Adrenal gland (tissue), 19 donors: ENCODE measurements at places on chromosomes 13 and 19. TPM values are rescaled to one million over a fixed set of nuclear protein-coding genes. Genes with fewer than 3 reads are reported as not detected.
A peak's percentile ranks its signal among the peaks of the same experiment; 100 is the strongest.

DNA sequence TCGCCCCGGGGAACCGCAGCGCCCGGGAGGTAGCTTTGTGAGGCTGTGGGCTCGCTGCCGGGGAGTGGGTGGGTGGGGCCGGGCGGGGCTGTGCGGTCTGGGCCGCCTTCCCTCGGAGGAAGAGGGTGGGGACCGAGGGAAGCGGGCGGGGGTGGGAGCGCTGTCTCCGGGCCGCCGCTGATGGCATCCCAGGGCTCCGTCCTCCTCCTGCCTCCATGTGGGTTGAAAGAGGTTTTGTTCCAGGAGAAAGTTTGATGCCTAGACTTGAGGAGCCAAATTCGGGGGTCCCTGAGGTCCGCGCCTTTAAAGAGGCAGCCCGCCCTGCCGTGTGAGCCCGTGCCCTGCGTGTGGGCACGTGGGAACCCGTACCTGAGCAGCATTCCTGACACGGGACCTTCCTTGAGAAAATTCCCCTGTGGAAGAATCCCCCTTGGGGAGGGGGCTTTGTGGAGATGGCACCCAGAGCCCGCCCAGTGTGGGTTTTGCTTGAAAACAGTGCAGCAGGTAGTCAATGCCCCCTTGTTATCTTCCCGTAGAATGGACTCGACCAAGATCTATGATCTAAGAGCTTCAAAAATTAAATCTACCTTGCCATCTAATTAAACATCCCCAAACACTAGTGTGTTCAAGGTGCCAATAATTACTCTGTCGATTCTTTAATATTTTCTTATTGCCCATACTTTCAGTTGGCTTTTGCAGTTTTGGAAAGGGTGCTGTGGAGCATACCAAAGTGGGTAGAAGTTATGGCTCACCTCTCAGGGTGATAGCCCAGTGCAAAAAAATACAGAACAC, 107.8 kb downstream of the RXFP2 start:
- DNase-seq = no peak

DNA sequence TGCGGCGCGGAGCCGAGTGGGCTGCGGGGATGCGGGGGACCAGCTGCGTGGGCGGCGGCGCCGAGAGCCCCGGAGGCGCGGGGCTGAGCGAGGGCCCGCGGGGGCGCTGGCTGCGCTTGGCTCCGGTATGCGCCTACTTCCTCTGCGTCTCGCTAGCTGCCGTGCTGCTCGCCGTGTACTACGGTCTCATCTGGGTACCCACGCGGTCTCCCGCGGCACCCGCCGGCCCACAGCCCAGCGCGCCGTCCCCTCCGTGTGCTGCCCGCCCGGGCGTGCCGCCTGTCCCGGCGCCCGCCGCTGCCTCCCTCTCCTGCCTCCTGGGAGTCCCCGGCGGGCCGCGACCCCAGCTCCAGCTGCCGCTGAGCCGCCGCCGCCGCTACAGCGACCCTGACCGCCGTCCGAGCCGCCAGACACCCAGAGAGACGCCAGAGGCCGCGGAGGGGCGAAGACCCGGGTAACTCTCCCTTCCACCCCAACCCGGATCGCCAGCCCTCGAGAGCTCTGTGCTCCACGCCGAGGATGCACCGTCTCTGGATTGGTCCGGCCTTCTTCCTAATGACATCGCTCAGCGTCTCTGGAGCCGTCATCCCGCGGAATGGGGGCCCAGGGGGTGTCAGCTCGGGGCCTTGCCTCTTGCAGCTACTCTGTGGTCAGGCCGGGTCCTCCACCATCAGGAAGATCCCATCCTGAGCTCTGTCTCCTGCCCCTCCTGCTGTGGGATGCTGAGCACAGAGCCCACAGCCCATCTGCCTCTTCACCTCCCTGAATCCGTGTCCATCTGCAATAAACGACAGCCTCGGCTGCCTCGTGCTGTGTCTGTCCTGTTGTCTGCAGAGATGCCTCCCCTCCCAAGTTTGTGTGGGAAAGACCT, 441 bp downstream of the INAFM1 start:
- peak; percentile 63 for DNase-seq

The CCDC8 gene
- 6.3 TPM for polyA plus RNA-seq

The ABCC4 gene
- polyA plus RNA-seq = 0.57 TPM

The MAB21L1 gene
- 0.57 TPM for polyA plus RNA-seq

DNA sequence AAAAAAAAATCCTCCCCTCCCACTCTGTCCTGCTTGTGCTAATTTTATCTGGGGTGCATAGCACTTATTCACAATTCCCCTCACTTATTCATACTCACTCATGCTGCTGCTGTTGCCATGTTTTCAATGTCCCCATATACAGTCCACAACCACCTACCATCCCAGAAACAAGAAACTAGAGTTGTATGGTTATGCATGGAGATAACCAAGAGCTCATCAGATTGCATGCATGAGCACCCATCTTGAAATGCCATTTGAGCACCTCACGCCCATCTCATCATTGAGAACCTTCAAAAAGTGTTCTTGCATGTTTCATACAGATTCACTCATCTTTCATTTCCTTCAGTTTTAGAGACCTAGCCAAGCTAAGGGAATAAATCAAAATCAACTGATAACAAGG, 15.1 kb upstream of the N4BP2L2 start:
- DNase-seq = no peak

DNA sequence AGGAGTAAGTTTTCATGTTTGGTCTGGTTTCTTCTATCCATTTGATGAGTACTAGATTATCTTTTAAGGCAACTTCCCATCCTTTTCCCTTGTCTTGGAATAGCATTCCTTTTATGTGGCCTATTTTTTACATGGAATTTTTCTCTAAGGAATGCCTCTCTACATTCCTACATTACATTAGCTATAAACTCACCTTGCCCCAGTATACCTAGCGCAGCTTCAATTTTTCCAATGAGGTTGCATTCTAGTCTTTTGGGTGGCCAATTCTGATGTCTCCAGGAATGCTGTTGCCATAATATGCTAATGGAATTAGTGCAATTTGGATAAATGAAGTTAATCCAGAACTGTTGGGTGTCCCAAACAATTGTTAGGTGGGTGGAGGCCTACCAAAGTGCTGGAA, 33.8 kb downstream of the KBTBD6 start:
- DNase-seq = no peak

DNA sequence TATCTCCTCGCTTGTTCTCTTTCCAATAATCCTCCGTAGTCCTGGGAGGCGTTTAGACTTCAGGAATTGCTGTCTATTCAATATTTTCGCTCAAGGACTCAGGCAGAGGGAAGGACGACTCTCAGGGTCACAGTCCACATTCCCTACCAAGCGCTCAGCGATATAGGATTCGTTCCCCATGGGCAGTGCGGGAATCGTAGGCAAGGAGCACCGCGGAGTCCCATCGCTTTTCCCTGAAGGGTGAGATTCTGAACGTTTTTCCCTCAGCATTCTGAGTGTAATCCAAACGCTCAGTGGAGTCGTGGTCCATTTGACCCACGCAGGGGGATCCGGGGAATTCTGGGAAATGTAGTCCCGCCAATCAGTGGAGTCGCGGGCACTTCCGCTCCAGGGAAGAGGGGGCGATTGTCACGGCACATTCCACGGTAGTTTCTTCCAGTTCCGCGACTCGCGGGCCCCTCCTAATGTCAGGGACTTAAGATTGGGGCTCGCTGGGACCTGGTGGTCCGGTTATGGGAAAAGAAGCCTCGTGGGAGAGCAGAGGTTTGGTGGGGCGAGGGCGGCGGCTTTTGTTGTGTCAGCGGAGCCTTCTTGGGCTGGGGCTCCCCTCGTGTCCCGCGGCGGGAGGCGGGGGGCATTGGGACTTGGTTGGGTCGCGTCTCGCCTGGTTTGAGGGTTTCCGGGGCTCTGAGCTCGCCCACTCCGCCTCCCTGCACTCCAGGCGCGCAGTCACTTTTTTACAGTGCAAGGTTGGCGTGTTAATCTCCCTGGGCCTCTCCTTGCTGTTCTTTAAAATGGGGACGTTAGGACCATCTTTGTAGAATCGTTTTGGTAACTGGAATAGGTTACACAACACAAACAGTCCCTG, at the start of gene ZNF234:
Gene ZNF234 (plus strand): TSS at position 364 of the 868 bp plus-strand sequence. CDS start 3,079 bp downstream, outside the sequence.
- peak; percentile 87 for DNase-seq

GRCh38 chr13:35600137-35600536, 123.6 kb upstream of the MAB21L1 start:
- no peak for DNase-seq

- no peak for DNase-seq
These were observed 257.0 kb downstream of the LHFPL6 start for GRCh38 chr13:39345982-39346381.

The TNFSF9 gene
- polyA plus RNA-seq = 0.40 TPM

The ZNF497 gene
- polyA plus RNA-seq = 0.20 TPM
